EL (cell line): ENCODE measurements at places on chromosomes 2 and 18.

DNA sequence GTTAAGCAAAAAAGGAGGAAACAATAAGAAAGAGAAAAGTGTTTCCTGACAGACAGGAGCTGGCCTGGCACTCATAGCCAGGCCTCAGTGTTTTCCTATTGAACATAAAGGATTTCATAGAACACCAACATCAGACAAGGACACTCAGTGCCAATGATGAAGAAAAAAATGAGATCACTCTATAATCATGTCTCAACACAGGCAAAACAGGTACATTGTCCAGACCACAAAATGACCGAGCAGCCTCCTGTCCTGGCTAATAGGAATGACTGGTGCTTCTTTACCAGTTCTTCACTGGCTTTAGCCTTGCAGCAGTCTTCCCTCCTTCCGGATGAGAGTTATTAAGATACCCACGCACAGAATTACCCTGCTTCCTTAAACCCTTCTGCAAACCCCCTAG is 35.6 kb downstream of the SEMA4F start:
- DNase-seq = no peak

DNA sequence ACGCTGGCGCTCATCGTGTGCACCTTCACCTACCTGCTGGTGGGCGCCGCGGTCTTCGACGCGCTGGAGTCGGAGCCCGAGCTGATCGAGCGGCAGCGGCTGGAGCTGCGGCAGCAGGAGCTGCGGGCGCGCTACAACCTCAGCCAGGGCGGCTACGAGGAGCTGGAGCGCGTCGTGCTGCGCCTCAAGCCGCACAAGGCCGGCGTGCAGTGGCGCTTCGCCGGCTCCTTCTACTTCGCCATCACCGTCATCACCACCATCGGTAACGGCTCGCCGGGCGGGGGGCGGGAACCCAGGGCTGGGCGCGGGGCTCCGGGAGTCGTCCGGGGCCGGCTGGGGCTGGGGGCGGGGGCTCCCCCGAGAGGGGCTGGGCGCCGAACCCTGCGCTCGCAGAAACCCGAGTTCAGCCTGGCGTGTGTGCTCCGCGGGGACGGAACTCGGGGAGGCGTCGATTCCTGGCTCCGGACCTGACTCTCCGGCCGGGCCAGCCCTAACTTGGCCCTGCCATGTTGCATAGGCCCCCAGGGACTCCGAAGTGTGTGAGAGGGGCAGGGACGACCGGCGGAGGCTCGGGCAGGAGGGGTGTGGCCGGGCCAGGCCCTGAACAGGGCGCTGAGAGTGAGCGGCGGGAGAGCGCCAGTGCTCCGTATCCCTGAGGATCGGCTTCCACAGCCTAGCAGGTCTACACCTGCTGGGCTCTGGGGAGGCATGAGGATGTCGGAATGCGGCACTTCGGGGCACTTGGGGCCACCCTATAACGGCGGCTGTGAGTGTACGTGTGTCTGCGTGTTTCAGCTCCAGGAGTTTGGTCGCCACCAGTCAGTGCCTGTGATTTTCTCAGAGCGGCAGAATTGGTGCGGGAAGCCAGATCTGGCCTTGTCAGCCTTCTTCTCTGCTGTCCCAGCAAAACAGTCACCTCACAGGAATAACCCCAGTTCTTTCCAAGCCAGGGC is 651 bp downstream of the KCNK3 start:
- DNase-seq = peak; percentile 45

GRCh38 chr2:158635961-158636601 is 159.0 kb upstream of the DAPL1 start:
- DNase-seq = no peak

DNA sequence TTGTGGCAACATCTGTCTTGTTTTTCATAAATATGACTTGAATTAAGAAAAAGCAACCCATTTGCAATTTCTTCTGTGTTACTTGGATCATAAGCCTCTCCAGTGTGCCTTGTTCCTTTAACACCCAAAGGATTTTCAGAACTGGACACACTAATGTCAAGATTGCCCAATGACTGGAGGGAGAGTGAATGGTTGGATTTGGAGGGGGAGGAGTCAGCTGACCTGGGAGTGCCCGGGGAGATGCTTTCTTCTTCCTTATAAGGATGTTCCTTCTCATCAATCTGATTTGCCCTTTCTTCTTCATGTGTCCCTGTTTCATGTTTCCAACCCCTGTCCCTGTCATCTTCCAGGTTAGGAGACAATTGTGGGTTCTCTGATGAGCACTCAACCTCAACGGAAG is 48.8 kb downstream of the ALPK2 start:
- peak; percentile 87 for DNase-seq

DNA sequence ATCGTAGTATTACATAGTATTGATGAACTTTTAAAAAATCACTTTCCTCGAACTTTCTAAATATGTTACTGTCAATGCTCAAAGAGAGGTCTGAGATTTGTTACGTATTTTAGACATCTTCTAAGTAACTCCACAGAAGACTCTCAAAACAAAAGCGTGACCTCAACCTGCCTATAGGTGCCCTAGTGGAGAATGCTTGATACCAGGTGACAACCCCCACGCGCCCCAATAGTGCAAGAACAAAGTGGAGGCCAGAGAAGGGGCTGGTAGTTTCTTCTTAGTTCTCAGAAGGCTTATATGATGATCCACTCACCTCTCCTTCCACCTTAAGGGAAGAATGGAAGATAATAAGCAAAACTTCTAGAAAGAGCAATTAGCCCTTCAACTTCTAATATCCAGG is 102.6 kb downstream of the ANKRD44 start:
- DNase-seq = no peak
